ENCODE measurements at places on chromosomes 16 and 17. TPM values are rescaled to one million over a fixed set of nuclear protein-coding genes. Genes with fewer than 3 reads are reported as not detected.

AANAT gene
- total RNA-seq: not detected

RNF227 gene
- total RNA-seq: 0.90 TPM

GUCY2D gene
- not detected for total RNA-seq

FZD2 gene
- 9.7 TPM for total RNA-seq

FOXN1 gene
- not detected for total RNA-seq

TNFRSF17 gene
- total RNA-seq: not detected

DHRS7C gene
- not detected for total RNA-seq

PHOSPHO1 gene
- not detected for total RNA-seq

DNA sequence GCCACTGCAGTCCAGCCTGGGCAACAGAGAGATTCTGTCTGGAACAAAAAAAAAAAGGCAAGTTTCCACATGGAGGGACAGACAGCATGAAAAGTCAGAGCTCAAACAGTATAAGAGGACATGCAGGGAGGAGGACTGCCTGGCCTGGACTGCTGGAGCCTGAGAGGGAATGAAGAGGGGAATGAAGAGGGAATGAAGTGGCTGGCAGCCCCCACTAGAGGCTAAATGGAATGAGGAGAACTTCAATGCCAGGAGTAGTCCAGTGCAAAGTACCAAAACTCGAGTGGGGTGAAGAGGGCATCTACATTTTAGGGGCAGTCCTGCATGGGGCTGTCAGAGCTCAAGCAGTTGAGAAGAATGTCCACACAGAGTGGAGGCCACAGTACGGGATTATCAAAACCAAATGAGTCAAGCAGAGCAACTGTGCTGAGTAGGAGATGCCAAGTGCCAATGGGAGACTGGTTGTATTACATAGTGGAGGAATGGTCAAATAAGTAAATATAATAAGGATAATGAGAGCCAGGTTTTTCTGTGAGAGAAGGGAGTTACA, 22.9 kb downstream of the IKZF3 start:
- DNase-seq: no peak

- no peak for DNase-seq
These were observed 647 bp downstream of the PRSS8 start for GRCh38 chr16:31134625-31135534.

- DNase-seq: peak; percentile 10
These were observed 209.7 kb downstream of the CCDC182 start for GRCh38 chr17:57535249-57535966.

DNA sequence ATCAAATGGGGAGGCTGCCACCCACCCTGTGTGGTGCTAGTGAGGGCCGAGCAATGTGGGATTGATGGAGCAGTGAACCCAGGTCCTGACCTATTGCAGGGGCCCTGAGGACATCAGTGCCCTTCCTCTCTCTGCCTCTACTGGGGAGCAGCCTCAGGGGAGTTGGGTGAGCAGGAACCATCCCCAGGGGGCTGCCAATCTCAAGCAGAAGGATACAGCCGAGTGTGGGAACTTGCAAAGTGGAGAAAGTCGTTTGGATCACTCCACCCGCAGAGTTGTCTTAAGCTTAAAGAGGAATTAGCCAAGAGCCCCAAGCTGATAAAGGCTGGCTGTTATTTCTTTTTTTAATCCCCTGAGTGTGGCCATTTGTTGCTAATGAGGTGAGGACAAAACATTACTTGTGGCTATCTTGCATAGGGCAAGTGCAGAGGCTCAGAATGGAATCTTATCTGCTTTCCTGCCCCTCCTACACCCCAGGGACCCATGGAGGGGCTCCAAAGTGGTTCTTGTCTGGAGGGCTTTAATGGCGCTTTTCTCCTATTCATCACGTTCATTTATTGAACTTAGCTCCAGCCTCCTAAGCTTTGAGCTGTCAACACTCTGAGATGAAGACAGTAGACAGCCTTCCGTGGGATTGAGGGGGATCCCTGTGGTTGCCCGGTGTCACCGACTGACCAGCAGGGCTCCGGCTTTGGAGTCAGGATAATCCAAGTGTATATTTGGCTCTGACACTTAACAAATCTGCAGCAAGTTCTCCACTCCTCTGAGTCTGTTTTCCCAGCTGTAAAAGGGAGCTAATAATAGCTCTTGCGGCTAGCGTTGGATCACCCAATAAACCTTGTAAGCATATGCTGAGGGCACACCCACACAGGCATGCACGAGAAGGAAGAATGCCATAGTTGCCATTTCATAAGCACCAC, 45.1 kb downstream of the MYH11 start:
- DNase-seq: peak; percentile 41

- DNase-seq: no peak
These were observed 9.7 kb upstream of the KDM6B start for GRCh38 chr17:7824021-7824924.

DNA sequence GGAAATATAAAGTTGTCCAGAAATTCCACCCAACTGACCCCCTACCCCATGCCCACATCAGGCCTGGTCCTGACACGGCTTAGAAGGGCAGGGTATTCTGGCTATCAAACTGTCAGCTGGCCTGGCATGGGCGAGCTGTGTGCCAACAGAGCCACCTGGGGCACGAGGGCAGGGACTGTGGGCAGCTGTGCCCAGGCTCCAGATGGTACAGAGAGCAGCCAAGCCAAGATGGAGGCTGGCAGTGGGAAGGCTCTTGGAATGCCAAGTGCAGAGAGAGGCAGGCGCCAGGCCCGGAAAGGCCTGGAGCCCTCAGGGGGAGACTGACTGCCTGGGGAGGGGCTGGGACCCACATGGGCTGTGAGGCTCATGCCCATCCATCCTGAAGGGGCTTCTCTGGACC, 24.3 kb upstream of the PHF12 start:
- no peak for DNase-seq

- no peak for DNase-seq
These were observed 167.7 kb downstream of the XYLT1 start for GRCh38 chr16:17303101-17303500.

DNA sequence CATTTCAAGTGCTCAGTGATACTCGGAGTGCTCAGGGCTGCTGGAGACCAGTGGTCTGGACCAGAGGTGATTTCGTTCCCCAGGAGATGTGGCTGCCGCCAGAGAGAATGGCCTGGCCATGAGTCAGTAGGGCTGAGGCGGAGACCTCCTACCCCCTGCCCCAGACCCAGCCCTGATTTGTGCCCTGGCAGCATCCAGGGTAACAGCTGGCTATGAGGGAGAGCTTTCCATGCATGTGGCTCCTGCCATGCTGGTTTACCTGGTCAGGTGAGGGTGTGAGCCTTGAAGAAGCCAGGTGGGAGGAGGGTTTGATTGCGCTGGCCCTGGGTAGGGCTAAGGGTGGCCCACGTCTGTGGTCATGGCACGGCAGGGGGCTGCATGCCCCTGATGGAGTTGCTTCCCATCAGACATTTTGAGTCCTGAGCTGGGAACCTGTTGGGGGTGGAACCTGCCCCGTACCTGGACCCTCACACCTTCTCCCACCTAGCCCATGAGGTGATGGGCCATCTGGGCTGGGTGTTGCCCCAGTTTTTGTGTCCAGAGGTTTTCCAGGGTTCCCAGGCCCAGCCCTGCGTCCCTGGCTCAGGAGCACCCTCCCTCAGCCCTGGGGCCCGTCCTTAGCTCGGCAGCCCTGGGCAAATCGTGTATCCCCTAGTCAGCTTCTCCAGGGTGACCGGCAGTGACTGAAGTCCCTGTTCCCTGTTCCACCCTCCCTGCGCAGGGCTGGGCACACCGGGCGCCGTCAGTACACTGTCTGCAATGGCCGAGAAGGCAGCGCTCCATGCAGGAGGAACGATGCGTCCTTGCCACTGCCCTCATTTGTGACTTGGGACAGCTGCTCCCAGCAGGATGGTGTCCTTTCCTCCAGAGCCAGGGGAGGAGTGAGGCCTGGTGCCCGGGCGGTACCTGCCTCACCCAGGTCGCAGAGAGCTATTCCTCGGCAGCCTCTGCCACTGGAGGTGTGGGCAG, 9.0 kb upstream of the CSNK1D start:
- no peak for DNase-seq

DNA sequence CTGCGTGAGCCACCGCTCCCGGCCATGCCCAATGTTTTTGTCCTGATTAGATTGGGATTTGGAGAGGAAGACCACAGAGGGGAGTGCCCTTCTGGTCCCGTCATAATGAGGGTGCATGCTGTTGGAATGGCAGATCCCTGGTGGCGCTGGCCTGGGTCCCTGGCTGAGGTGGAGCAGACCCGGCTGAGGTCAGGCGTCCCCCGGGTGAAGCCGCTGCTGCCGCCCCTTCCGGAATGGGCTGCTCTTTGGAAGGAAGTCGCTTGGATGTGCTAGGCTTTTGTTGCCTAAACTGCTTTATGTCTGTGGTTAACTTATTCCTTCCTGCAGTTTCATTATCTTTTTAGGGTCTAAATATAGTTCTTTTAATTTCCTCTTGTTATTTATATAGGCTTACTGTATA, 120.3 kb upstream of the CHMP6 start:
- DNase-seq: no peak

GRCh38 chr17:36048066-36048465, 16.0 kb upstream of the CCL18 start:
- no peak for DNase-seq

DNA sequence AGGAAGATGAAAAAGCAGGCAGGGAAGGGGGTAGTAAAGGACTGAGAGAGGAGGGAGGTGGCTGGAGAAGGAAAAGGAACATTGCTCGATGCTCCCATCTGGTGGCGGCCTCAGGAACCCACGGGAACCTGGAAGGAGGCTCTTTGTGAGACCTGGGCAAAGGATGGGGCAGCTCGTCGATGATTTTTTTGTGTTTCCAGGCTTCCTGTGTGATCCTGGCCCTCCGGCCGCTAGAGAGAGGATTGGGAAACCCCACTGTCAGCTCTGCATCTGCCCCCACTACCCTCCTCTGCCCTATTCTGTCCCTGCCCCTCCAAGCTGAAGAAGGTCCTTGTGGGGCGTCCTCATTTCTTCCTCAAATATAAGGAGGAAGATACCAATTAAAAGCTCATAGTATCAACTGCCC, 6.6 kb downstream of the WFIKKN2 start:
- peak; percentile 75 for DNase-seq

All from HT1080 (cell line).